NCI-H1105 (cell line): ENCODE measurements at places on chromosomes 2 and 18.
A peak's percentile ranks its signal among the peaks of the same experiment; 100 is the strongest.

- no peak for DNase-seq
Observed at GRCh38 chr2:157432475-157433106, 11.3 kb downstream of the CYTIP start.

GRCh38 chr2:50535971-50536759 lies 495.8 kb downstream of the NRXN1 start:
- DNase-seq = peak; percentile 40

DNA sequence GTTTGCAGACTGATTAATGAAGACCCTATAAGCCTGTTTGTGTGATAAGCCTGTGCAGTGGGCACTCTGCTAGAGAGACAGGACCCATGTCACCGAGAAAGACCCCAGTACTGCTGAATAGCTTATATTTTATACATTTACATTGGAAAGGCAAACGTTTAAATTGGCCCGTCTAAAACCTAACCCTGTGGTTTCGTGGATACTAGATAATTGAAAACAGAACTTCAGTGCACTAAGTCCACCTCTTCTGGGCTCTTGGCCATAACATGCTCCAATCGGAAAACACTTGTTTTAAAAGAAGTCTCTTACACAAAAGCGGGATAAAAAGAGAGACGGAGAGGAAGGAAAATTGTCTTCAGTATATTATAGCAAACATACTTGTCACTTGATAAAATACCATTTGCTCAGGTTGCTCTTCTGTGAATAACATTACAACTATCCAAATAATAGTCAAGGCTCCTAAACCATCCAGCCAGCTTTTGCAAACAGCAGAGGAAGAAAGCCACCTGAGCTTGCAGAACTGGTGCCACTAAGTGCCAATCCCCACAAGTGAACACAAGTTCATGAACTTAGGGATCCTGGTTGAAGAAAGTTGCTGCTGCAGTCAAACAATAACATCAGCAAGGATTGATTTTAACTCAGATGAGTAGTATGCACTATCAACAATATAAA lies 218.4 kb upstream of the FN1 start:
- DNase-seq = no peak

- no peak for DNase-seq
Observed at GRCh38 chr2:20687260-20687832, 20.4 kb downstream of the GDF7 start.

DNA sequence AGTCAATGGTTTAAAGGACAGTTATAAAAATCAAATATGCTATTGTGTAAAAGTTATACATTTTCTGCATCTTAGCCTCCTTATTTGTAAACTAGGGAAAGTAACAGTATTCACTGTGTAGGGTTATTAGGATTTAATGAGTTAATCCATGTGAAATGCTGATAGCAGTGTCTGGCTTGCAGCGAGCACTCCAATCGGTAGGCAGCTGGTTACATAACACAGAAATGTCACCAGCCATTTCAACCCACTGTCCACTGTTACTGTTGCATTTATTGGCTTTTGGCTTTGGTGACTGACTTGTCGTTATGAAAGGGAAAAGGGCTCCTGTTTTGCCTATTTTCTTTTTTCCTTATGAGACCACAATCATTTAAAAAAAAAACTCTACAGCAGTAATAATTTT lies 38.9 kb downstream of the ID2 start:
- DNase-seq = no peak

- DNase-seq = no peak
Observed at GRCh38 chr2:133486771-133487191, 81.5 kb downstream of the NCKAP5 start.

DNA sequence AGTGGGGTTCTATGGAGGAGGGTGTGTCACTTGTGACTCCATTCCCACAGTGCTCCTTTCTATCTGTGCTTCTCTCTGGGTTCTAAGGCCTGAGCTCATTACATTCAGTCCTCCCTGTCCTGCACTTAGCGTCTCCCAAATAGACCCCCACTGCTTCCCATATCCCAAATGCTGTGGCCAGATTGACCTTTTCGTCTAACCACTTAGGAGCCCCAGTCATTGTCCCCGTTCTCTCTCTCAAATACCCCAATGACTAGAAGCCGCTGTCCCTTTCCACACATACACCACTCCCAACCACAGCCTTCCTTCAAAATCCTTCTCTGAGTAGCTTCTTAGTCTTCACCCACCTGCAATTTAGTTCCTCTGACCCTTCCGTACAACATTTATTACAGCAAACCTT lies 146.5 kb downstream of the TRIM43 start:
- no peak for DNase-seq

DNA sequence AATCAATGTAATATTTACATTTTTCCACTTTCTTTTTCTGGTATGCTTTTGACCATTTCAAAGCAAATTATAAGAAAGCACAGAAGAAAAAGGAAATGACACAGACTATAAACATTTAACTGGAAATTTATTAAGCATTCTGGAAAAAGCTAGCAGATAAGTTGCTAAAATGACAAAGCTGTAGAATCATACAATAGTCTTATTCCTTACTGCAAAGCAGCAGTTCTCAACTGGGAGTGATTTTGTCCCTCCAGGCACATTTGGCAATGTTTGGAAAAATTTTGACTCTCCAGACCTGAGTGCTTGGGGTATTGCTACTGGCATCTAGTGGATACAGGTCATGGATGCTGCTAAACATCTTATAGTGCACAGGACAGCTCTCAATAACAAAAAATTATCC lies 75.1 kb downstream of the MBD5 start:
- no peak for DNase-seq

DNA sequence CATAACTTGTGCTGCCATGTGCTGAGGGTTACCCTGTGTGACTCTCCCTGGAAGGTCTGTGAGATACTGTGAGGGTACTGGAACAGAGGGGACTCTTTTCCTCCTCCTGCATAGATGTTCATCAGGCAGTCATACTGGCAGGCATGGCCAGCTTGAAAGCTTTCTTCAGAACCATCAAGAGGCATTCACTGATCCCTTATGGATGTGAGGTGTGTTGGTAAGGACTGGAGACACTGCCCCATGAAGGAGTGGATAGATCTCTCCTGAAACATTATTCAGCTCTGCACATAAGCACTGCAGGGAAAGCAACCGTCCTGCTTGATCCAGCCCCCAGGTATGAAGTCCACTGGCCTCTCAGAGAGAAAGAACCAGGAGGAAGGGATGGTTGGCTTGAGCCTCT lies 176.6 kb upstream of the ARL4C start:
- no peak for DNase-seq

- no peak for DNase-seq
Observed at GRCh38 chr2:218547978-218548377, 20.2 kb downstream of the USP37 start.

DNA sequence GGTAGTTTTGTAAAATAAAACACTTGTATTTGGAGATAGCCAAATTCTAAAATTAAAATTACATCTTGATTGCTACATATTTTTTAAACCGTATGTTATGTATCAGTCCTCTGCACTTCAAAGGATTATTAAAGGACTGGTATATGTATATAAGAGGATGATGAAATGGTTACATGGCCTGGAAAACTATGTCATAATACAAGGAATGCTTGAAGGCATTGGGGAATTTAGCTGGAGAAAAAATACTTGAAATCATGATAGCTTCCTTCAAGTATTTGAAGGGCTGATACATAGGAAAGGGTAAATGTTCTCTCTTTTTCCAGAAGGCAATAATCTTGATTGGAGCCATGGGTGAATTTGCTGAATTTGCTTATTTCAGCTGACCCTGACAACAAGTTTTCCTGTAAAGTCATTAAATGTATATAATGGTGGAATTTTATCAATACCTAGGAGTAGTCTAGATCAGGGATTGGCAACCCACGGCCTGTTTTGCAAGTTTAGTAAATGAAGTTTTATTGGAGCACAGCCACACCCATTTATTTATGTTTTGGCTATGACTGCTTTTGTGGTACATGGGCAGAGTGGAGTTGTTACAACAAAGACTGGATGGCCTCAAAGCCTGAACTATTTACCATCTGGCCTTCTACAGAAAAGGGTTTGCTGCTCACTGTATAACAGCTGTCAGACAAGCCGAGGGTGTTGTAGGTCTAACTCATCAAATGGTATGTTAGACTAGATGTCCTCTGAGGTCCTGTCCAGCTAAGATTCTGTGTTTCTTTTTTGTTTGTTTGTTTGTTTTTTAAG lies 34.4 kb downstream of the ACYP2 start:
- DNase-seq = no peak

DNA sequence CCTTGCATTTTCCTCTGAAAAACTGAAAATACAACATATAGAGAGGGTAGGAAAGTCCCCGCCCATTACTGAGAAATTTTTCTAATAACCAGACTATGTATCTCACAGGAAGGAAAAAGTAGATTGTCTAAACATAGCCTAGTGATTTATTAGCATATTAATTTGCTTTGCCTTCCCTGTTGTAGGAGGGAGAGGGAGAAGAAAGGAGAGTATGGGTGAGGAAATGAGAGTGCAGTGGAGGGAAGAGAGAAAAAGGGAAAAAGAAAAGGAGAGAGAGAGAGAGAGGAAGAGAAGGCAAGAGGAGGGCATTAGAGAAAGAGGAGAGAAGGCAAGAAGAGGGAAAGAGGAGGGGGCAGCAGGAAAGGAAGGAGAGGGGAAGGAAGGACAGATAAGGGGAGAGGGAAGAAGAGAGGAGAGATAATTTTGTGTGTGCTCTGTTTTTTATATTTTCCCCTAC lies 3.6 kb upstream of the KYNU start:
- DNase-seq = no peak

GRCh38 chr2:197011801-197012641 lies 85.5 kb upstream of the PGAP1 start:
- peak; percentile 21 for DNase-seq

- no peak for DNase-seq
Observed at GRCh38 chr2:111201214-111201613, 80.5 kb downstream of the BCL2L11 start.

GRCh38 chr2:17878281-17879136 lies at the start of gene KCNS3:
TSS of gene KCNS3 (plus strand) at chr2:17878667. CDS start at chr2:17931009, 52,342 bp downstream.
- peak; percentile 34 for DNase-seq

DNA sequence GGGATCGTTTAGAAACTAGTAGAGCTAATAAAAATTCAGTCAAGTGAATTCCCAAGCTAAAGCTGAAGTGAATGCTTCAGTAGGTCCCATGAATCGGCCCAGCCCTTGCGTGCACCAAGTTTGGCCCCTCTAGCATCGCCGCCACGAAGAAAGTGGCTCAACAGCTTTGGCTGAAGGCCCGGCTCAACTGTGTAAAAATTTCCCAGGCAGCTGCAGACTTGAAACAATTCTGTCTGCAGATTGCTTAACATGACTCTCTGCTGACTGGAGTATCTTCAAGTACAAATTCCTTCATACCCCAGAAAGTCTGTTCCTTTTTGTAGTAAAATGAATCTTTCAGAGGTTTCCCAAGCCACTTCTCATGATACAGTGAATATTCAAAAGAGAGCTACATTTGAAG lies 32.7 kb downstream of the ALMS1 start:
- DNase-seq = no peak

DNA sequence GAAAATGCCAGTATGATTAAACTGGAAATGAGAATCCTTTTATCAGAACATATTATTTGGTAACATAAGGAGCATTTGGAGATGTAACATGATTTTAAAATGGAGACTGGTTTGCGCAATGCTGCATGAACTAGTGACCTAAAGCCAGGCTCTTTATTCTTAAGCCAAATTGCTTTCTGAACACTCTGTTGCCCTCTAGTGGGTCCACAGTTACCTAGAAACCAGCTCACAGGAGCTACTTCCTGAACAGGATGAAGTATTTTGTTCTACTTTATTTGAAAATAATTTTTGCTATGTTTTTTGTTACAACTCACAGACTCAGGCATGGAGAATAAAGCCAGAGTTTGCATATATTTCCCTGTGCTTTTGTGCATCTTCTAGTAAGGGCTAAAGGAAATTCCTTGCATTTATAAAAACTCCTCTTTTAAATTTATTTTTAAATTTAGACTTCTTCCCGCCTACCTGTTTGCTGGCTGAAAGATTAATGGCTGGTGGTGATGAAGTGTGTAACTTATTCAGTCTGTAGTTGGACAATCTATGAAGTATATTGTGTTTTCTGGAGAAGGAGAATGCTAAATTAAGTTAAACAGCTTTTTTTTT lies 146.7 kb downstream of the PARD3B start:
- DNase-seq = peak; percentile 49

- DNase-seq = no peak
Observed at GRCh38 chr2:62149708-62150107, 46.2 kb upstream of the B3GNT2 start.

DNA sequence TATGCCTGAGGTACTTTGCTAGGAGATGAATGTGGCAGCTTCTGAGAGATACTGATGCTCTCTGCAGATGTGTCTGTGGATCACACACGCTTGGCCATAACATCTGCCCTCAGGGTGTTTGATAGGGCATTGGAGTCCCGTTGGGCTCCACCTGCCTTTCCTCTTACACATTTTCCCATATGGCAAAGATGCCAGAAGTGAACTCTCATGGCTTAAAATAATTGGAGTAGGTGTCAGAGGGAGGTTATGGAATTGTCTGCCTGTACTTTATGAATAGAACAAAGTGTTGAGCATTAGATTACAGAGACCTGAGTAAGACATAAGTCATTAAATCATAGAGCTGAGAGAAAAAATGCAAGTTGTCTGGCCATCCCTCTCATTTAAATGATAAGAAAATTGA lies 75.3 kb upstream of the PNPT1 start:
- DNase-seq = no peak

DNA sequence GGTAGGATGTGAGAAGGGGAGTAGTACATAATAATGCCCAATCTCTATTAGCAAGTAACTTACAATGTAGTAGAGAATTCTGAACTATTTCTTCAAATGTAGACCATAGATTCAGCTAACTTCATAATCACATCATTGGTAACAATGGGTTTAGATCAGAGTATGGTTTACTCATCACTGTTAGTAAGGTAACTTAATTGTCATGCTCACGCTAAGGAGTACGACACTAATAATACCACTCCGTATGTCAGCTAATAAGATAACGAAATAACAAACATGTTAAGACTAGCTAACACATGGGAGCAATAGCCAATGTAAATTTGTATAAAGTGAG lies 56.4 kb upstream of the CCDC141 start:
- no peak for DNase-seq

- no peak for DNase-seq
Observed at GRCh38 chr2:75551434-75551833, 9.3 kb downstream of the EVA1A start.

DNA sequence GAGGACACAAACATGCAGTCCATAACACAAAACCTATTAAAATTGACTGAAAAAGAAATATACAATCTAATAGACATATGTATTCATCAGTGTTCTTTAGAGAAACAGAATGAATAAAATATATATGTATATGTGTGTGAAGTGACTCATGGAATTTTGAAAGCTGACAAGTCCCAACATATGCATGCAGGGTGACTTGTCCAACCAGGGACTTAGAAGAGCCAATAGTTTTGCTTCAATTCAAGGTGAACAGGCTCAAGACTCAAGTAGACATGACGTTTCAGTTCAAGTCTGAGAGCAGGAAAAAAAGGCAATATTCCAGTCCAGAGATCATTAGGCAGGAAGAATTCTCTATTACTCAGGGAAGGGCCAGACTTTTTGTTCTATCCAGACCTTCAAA lies 271.2 kb upstream of the SETBP1 start:
- no peak for DNase-seq
